ENCODE measurements at places on chromosomes 6 and 20.

DNA sequence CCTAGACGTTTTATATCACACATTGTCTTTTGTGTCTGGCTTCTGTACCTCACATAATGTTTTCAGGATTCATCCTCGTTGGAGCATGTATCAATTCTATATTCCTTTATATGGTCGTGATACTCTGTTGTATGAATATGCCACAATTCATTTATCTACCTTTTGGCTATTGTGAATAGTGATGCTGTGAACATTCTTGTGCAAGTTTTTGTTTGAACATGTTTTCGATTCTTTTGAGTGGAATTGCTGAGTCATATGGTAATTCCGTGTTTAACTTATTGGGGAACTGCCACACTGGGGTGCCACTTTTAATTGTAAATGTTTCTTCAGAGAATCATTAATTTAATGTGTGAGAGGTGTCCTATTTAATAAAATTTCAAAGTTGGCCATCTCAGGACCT, 101.2 kb downstream of the SLC35B3 start:
- no peak for DNase-seq

- no peak for DNase-seq
These were observed 151.1 kb downstream of the TMEM242 start for GRCh38 chr6:157172231-157172701.

GRCh38 chr6:137162692-137163306, 10.6 kb downstream of the IL22RA2 start:
- DNase-seq = no peak

DNA sequence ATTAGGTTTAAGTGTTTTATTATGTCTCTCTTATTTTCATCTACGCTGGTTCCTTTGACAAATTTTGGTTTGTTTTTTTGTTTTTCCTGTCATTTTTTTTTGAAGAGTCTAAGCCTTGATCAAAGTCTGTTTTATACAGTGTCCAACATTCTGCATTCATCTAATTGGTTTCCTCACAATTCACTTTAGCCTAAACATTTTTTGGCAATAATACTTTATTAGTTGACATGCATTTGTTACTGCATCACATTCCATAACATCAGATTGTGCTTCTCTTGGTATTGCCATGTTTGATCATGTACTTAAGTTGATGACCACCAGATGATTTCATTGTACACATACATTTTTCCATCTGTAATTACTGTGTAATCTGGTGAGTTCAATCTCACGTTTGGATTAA, 173.2 kb downstream of the ZFAND3 start:
- no peak for DNase-seq

- DNase-seq = no peak
These were observed 64.0 kb downstream of the MAP3K5 start for GRCh38 chr6:136728033-136728939.
